ENCODE measurements at places on chromosomes 2 and 18. TPM values are rescaled to one million over a fixed set of nuclear protein-coding genes. Genes with fewer than 3 reads are reported as not detected.

Gene RAB12
- total RNA-seq: 83.9 TPM

Gene NGEF
- 2.1 TPM for total RNA-seq

Gene NIF3L1
- 26.9 TPM for total RNA-seq

Gene C18orf54
- total RNA-seq: 2.5 TPM

Gene CFC1
- 48.4 TPM for total RNA-seq

DNA sequence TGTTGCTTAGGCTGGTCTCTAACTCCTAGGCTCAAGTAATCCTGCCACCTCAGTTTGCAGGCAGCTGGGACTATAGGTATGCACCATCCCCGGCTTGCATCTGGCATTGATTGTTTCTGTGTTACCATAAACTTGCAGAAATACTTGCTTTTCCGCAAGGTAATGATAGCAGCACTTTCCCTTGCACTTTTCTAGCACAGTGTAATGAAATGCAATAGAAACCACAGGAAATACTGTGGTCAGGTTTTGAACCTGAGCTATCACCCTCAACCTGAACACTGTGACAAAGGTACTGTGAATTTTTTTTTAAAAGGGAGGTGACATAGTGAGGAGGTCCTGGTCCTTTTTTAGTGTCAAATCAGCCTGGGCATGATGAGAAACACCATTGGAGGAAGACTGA lies 38.3 kb downstream of the DHRS9 start:
- H3K4me1 ChIP-seq: peaks cover 27% of the 10 kb centered on the region
- no peak overlapping the region for H3K4me3 ChIP-seq
- peak; percentile 28 for DNase-seq
- no peak overlapping the region for H3K27ac ChIP-seq

DNA sequence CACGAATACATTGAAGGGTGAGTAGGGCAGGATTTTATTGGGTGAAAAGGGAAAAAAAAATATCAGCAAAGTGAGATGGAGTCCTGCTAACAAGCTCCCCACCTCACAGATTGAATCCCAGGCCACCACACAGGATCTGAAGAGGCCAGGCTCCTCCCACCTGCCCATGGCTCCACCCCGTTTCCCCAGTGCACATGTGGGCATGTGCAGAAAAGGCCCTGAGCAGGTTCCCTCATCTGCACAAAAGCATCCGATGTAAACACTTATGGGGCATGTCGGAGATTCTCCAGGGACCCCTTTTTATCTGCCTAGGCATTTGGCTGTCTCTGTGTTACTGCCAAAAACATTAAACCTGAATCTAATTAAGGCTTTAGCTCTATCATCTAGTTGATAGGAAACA lies 35.2 kb downstream of the SKA1 start:
- no peak overlapping the region for H3K27ac ChIP-seq
- H3K4me3 ChIP-seq: no peak overlapping the region
- no peaks in the 10 kb centered on the region for H3K36me3 ChIP-seq

DNA sequence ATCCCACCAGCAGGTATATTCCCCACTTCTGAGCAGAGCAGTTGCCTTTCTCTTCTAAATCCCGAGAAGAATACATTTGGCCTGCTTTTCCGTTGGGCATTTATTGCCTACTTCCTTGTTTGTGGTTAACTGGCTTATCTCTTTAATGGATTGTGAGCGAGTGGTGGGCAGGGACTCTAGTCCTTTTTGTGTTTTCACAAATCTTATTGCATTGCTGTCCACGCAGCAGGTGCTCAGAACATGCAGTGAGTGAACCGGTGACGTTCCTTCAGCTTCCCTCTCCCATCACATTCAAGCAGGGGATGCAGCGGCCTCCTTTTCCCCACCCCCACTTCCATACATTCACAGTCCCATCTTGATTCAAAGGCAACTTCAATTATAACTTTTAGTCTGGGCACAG lies 28.9 kb upstream of the GAREM2 start:
- no peaks in the 10 kb centered on the region for H3K36me3 ChIP-seq
- no peak overlapping the region for H3K4me3 ChIP-seq
- H3K27me3 ChIP-seq: peaks cover 9% of the 10 kb centered on the region
- no peaks in the 10 kb centered on the region for H3K4me1 ChIP-seq
- no peak overlapping the region for H3K27ac ChIP-seq

DNA sequence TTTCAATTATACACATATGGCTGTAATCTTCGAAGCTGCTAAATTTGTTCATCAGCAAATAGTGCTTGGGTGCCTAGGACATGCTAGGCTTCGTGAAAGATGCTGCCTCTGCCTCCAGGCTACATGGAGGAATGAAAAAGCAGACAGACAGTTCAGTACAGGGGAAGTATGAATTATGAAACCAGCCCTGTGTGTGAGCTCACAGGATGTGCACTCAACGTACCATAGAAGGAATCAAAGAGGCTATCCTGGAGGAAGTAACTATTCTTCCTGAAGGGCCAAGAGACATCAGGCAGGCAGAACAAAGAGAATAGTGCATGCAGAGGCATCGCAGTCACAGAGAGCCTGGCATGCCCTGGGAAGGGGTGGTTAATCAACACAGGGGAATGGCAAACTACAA lies 61.4 kb downstream of the DYM start:
- no peaks in the 10 kb centered on the region for H3K4me1 ChIP-seq
- H3K27ac ChIP-seq: no peak overlapping the region
- H3K27me3 ChIP-seq: no peaks in the 10 kb centered on the region
- DNase-seq: peak; percentile 35

All from cardiac muscle cell (in vitro differentiated cells and primary cell).